ENCODE measurements at places on chromosomes 7 and 10.

DNA sequence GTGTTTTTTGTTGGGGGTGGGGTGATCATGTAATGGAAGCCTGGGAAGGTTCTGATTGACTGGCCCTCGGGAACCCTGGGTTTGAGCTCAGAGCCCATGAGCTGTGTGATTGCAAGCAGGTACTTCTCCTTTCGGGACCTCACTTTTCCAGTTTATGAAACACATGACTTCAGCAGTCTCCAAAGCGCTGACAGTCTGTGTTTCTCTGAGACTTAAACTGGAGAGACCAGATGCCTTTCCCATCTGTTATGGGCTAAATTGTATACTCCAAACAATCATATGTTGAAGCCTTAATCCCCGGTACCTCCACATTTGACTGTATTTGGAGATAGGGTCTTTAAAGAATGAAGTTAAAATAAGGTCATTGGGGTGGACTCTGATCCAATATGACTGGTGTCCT, 493.6 kb downstream of the GALNT17 start:
- no peak for DNase-seq

DNA sequence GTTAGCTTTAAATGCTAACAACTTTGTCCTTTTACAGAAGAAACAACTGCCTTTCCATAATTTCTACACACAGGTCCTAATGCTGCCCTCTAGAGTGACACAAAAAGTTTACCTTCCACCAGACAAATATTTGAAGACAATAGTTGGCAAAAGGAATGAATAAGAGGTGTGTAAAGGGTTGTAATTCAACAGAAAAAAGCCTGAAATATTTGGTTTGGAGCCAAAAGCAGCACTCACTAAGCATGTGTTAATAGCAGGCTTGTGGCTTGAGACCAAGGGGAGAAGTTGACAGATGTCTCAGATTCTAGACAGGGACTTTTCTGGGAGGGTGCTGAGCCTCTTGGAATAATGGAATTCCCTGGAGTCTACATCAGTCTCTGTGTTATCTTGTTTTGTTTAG, 156.2 kb upstream of the GALNT17 start:
- no peak for DNase-seq

DNA sequence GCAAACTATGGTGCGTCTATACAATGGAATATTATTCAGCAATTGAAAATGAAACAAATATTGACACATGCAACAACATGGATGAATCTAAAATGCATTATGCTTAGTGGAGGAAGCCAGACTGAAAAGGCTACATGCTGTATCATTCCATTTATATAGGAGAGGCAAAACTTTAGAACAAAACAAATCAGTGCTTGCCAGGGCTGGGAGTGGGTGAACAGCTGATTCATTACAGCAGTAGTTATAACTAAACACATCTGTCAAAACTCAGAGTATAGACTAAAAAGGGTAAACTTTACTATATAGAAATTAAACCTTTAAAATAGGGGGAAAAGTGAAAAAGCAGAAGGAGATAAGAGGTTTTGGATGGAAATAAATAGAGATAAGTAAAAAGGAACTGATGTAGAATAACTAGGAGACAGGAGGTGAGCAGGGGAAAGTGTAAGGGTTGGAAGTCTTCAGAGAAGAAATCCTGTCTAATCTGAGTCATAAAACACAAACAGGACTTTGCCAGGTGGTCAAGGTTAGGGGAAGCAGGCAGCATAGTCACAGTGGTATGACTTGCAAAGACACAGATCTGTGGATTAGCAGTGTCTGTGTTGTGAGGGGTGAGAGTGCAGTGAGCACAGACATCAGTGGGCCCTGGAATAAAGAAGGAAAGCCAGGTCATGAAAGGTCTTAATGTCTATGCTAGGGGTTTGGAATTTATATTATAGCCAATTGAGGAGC, 349.8 kb downstream of the PHTF2 start:
- no peak for DNase-seq

DNA sequence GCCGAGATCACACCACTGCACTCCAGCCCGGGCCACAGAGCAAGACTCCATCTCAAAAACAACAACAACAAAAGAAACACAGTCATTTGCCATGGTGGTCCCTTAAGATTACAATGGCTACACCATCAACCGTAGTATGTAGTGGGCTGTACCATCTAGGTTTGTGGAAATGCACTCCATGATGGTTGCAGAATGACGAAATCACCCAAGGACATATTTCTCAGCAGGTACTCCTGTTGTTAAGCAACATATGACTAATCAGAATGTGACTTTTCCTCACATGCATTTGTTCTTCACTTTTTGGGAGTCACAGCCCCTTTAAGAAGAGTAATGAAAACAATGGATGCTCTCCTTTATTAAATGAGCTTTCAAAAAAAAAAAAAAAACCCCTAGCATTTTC, 11.0 kb downstream of the SVIL start:
- DNase-seq, result no peak

DNA sequence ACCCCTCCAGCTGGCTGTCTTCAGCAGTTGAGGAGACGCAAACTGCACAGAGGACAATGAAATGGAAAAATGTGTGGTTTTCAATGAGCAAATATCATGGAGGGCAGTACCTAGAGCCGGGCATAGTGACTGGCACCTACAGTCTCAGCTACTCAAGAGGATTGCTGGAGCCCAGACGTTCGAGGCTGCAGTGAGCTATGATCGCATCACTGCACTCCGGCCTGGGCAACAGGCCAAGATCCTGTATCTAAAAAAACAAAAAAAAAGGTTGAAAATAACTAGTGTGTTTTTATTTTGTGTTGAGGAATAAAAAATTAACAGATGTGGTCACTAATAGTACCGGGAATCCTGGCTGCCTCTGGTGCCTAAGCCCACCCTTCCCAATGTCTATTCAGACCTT, 345.5 kb downstream of the GALNT17 start:
- DNase-seq, result no peak

DNA sequence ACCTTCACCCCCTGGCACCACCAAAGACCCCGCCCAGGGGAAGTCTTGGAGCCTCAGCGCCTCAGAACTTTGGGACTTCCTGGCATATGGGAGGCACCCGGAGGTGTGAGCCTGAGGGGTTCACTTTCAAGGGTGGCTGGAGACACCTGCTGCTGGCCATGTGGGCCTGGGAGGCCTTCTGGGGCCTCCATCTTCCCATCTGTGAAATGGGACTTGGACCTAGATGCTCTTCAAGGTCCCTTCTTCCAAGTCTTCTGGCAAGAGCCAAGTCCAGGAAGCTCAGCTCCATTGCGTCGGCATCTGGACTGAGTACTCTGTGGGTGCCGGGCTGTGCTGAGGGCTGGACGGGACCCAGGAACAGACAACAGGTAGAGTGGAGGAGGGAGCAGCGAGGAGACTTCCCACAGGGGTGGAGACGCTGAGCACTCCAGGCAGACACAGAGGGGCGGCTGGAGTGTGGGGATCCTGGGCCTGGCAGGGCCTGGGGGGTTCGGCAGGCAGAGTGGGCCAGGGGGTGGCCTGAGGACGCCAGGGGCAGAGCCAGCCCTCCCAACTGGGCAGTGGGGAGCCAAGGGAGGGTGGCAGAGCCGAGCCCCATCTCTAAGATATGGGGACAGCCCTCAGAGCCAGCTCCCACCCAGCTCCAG, 9.3 kb upstream of the LFNG start:
- DNase-seq, result no peak

- no peak for DNase-seq
Observed at GRCh38 chr10:96511044-96511945, 2.4 kb downstream of the TLL2 start.

DNA sequence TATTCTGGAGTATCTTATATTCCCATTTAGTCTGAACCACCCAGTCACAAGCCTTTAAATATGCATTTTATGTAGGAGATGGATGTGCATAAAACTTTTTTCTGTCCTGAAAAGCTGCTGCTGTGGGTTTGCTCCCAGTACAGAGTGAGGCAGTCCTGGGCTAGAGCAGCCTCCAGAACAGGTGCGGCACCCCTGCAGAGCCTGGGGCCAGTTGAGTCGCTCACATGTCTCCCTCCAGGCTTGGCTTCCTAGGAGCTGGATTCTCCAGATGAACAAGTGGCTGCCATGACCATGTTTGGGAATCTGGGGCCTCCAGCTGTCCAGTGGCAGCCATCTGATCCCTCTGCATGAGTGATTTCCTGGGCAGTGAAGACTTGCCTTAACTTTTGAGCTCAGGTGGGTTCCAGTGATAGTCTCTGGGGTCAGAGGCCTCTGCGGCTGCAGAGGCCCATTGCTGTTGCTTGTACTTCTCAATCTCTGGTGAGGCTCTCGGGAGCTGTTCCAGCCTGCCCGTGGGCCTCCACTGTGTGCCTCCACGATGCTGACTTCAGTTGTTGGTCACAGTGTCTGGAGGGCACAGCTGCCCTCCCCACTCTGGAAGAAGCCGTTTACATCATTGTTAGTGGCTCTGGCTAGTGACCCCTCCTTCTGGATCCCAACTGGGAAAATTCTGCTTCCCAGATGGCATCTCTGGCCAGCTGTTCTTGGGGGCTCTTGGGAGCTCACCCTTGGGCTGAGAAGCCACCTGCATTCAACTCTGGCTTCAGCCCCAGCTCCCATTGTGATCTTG, 120.4 kb downstream of the EMX2 start:
- DNase-seq, result no peak

DNA sequence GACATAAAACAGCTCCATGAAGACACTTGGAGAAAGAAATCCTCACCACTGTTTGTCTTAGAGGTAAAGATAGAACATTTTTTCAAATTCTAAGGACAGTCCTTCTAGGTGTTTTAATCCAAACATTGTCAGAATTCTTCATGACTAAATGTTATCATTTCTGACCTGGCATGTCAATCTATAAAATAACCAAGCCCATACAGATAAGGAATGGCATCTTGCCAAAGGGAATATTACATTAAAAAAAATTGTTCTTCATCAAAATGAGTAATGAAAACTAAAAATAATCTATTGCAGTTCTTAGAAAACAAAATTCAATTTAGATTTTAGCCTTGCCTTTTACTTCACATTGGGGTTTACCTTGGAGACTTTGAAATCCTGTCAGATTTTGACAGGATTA, 33.6 kb downstream of the DGKB start:
- no peak for DNase-seq

DNA sequence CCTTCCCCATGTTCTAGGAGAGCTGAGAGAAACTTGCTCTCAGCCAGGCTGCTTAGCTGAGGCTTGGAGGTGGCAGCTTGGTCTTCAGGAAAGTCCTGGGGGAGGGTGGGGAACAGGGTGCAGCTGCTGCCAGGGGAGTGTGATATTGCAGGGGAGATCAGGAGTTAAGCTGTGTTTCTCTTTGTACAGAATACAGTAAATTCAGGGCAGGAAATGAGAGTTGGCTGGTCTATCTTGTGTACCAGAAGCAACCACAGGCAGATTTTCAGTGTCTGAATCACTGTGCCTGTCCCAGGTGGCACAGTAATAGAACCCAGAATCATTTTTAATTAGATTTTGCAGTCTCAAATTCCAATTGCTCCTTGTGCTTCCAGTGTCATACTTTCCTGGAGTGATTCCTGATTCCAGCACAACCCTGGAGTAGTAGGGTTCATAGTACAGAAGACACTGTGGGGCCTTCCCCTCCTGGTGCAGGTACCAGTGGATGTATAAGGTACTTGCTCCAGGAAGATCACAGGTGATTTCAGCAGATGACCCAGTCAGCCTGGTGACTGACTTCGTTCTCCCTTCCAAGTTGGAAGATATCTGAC, 94.0 kb upstream of the TARP start:
- no peak for DNase-seq

DNA sequence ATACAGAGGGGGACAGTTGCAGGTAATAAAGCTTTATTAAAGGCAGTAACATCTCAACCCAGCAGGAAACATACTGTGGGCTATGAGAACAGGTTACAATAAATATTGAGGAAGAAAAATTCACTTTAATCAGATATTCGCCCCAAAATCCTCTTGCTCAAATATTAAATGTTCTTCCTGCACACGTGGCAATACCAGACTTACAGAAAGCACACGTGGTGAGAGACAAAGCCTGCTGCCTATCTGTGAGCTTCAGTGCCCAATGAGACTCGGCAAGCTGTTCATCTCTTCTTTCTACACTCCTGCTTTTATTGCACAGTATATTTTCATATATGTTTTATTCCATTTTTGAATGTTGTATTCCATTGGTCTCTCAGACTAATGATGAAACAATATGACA, 113.2 kb downstream of the OR13A1 start:
- no peak for DNase-seq

DNA sequence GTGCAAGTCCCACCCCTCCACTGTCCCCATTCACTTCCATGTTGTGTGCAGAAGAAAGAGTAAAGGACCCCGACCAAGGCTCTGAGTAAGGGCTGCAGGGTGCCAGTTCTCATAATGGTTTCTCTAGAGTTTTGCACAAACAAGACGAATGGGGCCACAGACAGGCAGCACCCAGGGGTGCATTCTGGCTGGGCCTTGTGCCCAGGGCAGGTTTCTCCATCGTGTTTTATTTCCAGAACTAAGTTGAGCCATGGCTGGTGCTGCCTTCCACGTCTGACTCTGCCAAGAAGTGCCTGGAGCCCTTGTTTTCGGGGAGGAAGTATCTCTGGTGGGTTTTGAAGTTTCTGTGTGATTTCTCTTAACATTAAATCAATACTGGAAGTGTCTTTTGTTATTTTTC, 95.0 kb upstream of the SDK1 start:
- DNase-seq, result no peak

DNA sequence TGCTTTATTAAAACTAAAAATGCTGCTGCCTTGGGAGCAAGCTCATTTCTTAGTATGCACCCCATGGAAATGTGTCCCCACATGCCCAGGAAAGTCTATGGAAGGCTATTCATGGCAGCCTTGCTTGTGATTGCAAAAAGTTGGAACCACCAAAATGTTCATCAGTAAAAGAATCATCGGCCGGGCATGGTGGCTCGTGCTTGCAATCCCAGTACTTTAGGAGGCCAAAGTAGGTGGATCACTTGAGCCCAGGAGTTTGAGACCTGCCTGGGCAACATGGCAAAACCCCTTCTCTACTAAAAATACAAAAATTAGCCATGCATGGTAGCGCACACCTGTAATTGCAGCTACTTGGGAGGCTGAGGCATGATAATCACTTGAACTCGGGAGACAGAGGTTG, 79.8 kb downstream of the ARHGAP22 start:
- DNase-seq, result no peak

- DNase-seq, result no peak
Observed at GRCh38 chr7:47636433-47637175, 54.7 kb upstream of the TNS3 start.

DNA sequence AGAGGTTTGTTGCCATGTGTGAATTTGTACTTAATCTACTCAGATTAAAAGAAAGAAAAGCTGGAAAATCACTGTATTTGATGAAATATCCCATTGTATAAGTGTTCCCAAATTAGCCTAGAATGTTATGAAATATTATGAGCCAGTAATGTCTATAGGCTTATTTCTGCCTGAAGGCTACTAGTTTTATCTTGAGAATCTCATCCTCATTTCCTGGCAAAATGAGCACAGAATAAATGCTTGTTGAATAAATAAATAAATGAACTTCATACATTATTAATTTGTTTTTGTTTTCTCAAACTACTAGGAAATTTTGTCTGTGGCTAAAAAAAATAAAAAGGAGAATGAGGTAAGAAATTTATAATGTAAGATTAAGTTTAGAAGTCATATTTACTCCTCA, 25.5 kb downstream of the HELLS start:
- no peak for DNase-seq

DNA sequence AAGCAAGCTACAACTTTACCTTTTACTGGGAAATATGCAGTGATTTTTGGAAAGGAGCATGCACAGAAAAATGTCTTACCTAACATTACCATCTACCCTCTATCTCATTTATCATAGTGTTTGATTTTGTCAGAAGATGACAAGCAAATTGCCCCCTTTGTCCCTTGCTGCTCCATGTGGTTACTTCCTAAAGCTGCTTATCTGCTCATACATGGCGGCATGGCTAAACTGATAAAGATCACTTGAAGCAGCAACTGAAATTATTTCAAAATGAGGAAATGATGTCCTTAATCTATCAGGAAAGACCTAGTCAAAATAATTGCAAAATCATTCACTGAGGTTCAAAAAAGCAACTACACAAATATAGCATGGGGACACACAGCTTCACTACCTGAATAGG, 1198.5 kb upstream of the SORCS1 start:
- DNase-seq, result no peak
